NAMALWA (cell line): ENCODE measurements at places on chromosomes 16 and 17.

GRCh38 chr16:58265480-58266052 lies 29.3 kb downstream of the PRSS54 start:
- DNase-seq = no peak

DNA sequence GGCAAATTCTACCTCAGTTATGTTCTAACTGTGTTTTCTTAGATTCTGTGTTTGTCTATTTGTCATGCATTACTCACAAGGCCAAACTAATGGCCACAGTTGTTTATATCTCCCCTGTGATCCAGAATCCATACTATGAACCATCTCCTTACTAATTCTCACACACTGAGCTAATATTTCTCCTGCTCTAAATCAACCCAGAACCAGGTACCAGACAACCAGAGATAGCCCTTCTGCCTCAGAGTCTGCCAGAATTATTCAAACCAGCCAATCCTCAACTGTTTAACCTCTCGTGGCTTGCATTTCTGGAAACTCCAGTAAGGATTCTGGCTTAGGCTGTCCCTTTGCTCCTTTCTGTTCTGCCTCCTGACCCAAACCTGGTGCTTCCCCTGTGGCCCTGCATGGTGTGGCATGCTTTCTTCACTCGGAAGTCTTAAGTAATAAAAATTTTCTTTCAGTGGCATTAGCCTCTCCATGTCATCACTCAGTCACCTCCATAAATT lies 59.4 kb downstream of the EFCAB5 start:
- no peak for DNase-seq

GRCh38 chr16:67544329-67544841 lies 15.8 kb downstream of the RIPOR1 start:
- no peak for DNase-seq

DNA sequence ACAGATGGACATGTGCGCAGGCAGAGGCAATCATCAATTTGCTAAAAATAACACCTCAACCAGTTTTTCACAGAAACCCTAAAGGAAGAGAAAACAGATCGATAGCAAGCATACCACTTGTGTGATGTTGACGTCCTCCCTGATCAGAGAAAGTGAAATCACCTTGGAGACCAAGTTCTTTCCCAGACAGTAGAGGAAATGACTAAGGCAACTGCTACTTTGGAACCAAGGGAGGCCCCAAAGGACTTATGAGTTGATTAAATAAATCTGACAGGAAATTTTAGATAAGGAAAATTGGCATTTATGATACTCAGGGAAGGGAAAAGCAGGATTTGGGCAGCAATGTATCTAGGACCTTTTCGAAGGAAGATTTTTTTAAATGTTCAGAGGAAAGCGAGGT lies 267.1 kb upstream of the ASIC2 start:
- no peak for DNase-seq

- peak; percentile 91 for DNase-seq
Observed at GRCh38 chr17:39636927-39637736, at the start of gene STARD3. Gene STARD3, plus strand, starts transcription at chr17:39637144. Its CDS starts 16,388 bp downstream, at chr17:39653532.

GRCh38 chr16:4372578-4373355 lies 1.1 kb downstream of the VASN start:
- DNase-seq = peak; percentile 50

DNA sequence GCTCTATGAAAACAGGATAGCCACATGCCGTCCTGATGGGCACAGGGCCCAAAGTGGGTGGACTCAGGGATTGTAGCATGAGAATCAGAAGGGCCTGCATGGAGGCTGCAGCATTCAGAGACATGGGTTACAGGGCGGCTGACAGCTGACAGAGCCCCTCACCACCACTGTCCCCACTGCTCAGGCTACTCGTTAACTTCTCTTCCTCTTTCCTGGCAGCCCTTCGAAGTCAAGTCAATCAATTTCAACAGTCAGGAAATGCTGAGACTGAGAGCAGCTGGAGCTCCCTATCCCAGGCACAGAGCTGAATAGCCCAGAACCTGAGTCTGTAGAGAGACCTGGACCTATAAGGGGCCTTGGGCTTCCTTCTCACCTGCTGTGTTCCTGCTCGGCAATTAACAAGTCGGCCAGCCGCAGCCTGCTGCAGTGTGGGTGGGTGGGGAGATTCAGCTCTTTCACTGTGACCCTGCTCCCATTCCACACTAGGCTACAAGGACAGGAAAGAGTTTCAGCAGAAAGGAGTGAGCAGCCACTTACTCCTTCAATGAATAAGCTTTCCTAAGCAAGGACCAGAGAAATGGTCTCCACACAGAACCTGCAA lies 76.9 kb downstream of the TEX14 start:
- DNase-seq = no peak

- peak; percentile 50 for DNase-seq
Observed at GRCh38 chr17:63998721-63999679, 849 bp downstream of the PRR29 start.

DNA sequence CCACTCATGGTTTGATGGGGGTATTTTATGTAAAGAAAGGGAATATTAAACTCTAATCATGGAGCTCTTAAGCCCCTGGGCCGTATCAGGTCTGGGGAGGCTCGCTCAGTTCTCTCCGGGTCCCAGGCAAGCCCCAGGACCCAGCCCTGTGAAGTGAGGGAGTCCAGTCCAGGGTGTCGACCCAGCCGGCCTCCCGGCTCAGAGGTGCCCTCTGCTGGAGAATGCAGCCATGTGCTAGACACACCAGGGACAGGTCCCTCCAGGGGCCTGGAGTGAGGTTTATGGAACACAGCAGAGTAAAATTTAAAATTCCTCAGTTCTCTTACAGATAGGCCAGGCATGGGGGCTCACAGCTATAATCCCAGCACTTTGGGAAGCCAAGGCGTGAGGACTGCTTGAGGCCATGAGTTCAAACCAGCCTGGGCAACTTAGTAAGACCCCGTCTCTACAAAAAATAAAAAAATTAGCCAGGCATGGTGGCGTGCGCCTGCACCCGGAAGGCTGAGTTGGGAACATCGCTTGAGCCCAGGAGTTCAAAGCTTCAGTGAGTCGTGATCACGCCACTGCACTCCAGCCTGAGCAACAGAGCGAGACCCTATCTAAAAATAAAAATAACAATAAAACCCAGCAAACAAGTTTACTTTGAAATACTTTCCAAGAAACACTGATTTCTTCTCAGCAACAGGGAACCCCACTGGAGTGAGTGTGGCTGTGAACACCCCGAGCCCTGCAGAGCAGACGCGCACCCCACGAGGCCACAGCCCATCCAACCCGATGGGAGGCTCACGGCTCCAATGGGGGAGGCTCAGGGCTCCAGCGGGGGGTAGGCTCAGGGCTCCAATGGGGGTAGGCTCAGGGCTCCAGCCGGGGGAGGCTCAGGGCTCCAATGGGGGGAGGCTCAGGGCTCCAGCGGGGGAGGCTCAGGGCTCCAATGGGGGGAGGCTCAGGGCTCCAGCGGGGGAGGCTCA lies 72.2 kb downstream of the ZNF778 start:
- peak; percentile 85 for DNase-seq

- no peak for DNase-seq
Observed at GRCh38 chr17:81135505-81136278, 29.6 kb upstream of the PVALEF start.

DNA sequence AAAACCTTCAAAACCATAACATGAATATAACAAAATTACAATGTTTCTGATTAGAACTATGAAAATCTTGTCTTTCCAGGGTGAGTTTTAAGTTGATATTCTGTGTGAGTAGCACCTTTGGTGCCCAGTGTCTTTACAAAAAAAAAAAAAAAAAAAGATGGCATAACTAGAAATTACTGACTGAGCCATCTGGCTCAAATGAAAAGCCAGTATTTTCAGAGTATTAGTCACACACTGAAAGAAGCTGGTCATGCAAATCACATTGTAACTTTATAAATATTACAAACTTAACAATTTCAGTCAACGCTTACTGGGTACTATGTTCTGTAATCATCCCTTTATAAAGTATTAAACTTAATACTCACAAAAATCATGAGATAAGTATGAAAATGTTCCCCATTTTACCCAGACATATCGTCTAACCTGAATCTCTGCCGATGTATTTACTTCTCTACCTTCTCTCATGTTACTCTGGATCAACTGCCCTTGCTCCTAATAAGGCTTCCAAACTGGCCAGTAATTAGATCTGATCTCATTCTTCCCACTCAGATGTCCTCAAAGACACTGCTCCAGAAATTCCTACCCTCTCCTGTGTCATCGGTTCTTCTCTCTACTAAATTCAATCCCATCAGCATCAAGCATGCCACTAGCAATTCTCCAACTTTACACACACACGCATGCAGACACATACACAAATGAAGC lies 25.4 kb downstream of the UBE2G1 start:
- DNase-seq = no peak

- peak; percentile 48 for DNase-seq
Observed at GRCh38 chr17:54426296-54426886, 474.3 kb upstream of the TOM1L1 start.

GRCh38 chr17:79813297-79814126 lies 16.6 kb upstream of the CBX8 start:
- no peak for DNase-seq

- no peak for DNase-seq
Observed at GRCh38 chr17:14919631-14920213, 345.4 kb downstream of the PMP22 start.

GRCh38 chr16:58828901-58829545 lies 94.9 kb upstream of the GOT2 start:
- DNase-seq = no peak

- DNase-seq = no peak
Observed at GRCh38 chr17:57676543-57676942, 68.6 kb downstream of the CCDC182 start.

- DNase-seq = no peak
Observed at GRCh38 chr17:49454050-49454449, 39.4 kb upstream of the PHB1 start.

GRCh38 chr17:42530952-42531454 lies 5.0 kb upstream of the NAGLU start:
- no peak for DNase-seq

GRCh38 chr17:73976676-73977521 lies 226.6 kb upstream of the RPL38 start:
- DNase-seq = no peak

GRCh38 chr16:57470711-57471110 lies 8.2 kb downstream of the POLR2C start:
- DNase-seq = no peak

DNA sequence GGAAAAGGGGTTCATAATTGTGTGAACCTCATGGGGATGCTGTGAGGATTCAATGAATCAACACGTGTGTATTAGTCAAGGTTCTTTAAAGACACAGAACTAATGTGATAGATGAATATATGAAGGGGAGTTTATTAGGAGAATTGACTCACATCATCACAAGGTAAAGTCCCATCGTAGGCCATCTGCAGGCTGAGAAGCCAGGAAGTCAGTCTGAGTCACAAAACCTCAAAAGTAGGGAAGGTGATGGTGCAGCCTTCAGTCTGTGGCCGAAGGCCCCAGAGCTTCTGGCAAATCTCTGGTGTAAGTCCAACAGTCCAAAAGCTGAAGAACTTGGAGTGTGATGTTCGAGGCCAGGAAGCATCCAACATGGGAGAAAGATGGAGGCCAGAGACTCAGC lies 413.4 kb downstream of the CDH13 start:
- no peak for DNase-seq

DNA sequence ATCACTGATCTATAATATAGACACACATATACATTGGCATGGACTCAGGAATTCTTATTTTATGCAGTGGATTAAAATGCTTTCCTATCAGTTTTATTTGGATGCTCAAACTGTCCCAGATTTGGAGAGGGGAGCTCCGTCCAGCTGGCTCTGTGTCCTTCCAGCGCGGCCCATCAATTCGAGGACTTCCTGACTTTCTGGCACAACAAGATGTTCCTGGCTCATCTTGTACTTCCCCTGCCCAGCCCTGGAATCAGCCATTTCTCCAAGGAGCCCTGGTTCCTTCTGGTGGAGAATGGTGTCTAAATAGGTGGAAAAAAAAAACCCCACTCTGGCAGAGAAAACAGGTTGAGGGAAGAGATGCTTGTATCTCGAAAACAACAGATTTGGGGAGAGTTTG lies 94.5 kb downstream of the CRISPLD2 start:
- no peak for DNase-seq

DNA sequence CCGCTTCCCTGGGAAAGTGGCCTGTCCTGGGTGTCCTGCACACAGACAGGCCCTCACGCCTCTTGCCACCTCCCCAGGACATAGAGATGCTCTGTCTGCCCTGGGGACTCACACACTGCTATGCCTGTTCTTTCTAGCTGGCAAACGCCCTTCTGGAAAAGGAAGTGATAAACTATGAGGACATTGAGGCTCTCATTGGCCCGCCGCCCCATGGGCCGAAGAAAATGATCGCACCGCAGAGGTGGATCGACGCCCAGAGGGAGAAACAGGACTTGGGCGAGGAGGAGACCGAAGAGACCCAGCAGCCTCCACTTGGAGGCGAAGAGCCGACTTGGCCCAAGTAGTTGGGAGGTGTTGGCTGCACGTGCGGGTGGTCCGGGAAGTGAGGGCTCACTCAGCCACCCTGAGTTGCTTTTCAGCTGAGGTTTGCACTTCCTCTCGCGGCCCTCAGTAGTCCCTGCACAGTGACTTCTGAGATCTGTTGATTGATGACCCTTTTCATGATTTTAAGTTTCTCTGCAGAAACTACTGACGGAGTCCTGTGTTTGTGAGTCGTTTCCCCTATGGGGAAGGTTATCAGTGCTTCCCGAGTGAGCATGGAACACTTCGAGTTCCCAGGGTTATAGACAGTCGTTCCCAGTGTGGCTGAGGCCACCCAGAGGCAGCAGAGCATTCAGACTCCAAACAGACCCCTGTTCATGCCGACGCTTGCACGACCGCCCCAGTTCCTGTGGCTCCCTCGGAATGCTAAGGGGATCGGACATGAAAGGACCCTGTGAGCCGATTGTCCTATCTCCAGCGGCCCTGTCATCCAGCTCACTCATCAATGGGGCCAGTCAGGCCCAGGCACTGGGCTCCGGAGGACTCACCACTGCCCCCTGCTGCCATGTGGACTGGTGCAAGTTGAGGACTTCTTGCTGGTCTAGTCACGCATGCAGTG lies 3.5 kb upstream of the RPL13 start:
- peak; percentile 86 for DNase-seq

DNA sequence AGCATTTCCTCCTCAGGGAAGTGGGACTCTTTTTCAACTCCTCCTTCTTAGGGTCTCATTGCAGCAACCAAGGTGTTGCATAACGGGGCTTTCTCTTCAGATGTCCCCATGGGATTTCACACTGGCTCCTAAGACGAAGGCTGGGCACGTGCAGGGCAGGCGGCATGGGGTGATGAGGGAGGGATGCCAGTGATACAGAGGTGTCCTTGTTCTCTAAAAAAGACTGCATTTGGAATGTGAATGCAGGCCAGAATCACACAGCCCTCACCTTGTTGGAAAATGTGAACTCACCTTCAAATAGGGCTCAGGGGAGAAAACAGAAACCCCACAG lies 105.6 kb downstream of the XYLT1 start:
- DNase-seq = no peak
